Karpas-422 (cell line): ENCODE measurements at places on chromosomes 5 and 9.
A peak's percentile ranks its signal among the peaks of the same experiment; 100 is the strongest.

GRCh38 chr5:142078221-142078620 is 30.4 kb upstream of the NDFIP1 start:
- H3K27ac ChIP-seq = no peak overlapping the region
- H3K36me3 ChIP-seq = no peaks in the 10 kb centered on the region
- no peak overlapping the region for H3K4me3 ChIP-seq
- peaks cover 6% of the 10 kb centered on the region for H3K4me1 ChIP-seq
- H3K27me3 ChIP-seq = no peaks in the 10 kb centered on the region

- H3K36me3 ChIP-seq = no peaks in the 10 kb centered on the region
- DNase-seq = no peak
- H3K27ac ChIP-seq = no peak overlapping the region
- H3K27me3 ChIP-seq = no peaks in the 10 kb centered on the region
- no peaks in the 10 kb centered on the region for H3K4me1 ChIP-seq
- no peak overlapping the region for H3K4me3 ChIP-seq
Observed at GRCh38 chr5:39432696-39433530, 8.1 kb upstream of the DAB2 start.

- no peaks in the 10 kb centered on the region for H3K4me1 ChIP-seq
- H3K27ac ChIP-seq = no peak overlapping the region
- DNase-seq = no peak
Observed at GRCh38 chr9:30478684-30479083, 1905.8 kb upstream of the ACO1 start.

DNA sequence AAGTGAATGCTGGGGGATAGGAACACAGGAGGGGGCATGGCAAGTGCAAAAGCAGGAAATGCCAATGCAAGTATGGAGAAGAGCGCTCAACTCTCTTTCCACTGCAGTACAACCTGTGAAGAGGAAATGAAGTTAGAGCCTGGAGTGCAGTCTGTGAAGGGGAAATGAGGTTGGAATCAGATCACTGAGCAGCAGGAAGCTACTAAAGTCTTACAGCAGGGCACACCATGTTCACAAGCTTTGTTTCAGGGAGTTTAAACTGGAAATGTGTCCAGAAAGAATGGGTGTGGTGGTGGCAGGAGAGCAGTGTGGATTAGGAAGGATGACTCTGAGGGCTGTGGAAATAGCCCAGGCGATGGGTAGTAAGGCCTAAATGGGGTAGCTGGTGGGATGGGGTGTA is 15.4 kb downstream of the ARHGEF37 start:
- peak overlapping the region; percentile 80 for H3K27ac ChIP-seq
- peaks cover 78% of the 10 kb centered on the region for H3K4me1 ChIP-seq
- no peak for DNase-seq
- no peak overlapping the region for H3K4me3 ChIP-seq
- H3K36me3 ChIP-seq = peaks cover 9% of the 10 kb centered on the region

GRCh38 chr9:29209748-29210291 is 1636.5 kb upstream of the C9orf72 start:
- no peaks in the 10 kb centered on the region for H3K36me3 ChIP-seq
- DNase-seq = no peak
- H3K4me1 ChIP-seq = no peaks in the 10 kb centered on the region
- H3K27me3 ChIP-seq = no peaks in the 10 kb centered on the region

- no peaks in the 10 kb centered on the region; the same call in 1 of the 2 replicates for H3K27me3 ChIP-seq
- no peak overlapping the region for H3K27ac ChIP-seq
- H3K4me3 ChIP-seq = no peak overlapping the region
Observed at GRCh38 chr5:68962757-68963484, 130.9 kb upstream of the SLC30A5 start.

GRCh38 chr5:115586525-115587146 is 15.6 kb downstream of the TICAM2 start:
- peak; percentile 71 for DNase-seq
- no peaks in the 10 kb centered on the region for H3K4me1 ChIP-seq
- no peak overlapping the region for H3K27ac ChIP-seq

DNA sequence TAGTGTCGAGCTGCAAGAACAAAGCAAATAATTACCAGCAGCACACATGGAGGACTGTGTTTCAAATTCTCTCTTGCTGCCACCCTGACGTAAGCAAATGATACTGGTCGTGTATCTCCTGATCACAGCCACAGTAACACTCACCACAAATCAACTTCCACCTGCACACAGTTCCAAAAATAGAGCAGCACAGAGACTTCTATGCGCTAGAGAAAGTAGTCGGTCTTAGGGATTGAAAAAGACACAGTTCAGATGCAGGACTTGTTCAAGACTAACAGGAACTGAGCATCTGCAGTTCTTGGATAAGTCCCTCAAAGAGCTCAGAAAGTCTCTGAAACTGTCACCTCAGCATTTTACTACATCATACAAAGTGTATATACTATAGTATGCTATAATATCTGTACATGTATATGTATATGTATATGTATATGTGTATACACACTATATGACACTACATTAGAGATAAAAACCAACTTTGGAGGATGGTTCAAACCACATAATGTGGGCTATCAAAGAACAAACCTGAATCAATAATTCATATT is 279.0 kb downstream of the GLIS3 start:
- no peak overlapping the region for H3K27ac ChIP-seq
- H3K27me3 ChIP-seq = no peaks in the 10 kb centered on the region

DNA sequence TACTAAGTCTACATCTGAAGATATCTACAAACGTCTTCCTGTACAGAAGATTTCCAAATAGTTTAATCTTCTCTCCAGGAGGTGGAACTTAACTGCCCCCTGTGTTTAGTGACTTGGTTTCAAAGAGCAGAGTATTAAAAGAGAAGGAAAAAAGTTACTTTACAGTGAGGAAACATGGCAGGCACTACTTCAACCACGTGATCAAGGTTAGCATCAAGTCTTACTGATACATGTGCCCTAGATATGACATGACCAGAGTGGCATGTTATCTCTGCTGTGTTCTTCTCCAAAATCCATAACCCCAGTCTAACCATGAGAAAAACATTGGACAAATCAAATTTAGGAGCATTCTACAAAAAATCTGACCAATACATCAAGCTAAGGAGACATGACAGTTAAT is 125.8 kb downstream of the ADAMTS12 start:
- DNase-seq = no peak
- no peak overlapping the region for H3K27ac ChIP-seq
- H3K36me3 ChIP-seq = no peaks in the 10 kb centered on the region
- no peak overlapping the region for H3K4me3 ChIP-seq
- H3K4me1 ChIP-seq = no peaks in the 10 kb centered on the region

DNA sequence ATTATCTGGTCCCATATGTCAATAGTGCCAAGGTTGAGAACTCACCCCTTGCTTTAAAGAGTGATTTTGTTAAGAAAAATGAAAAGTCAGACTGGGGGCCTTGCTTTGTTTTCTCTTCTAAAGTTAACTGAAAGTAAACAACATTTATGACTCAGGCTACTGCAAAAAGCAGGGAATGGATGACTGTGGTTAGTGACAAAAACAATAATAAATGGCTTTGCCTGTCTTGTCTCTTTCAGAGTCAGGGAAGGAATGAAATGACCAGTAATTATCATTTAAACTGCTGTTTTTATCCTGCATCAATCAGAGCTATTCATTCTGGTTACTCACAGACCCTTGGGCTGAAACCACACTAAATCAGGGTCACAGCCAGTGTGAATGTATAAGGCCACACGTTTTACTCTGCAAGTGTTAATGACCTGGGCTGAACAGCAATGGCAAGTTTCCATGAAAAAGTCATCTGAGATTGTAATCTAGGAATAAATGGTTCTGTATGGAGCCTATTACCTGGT is 112.2 kb downstream of the ZNF608 start:
- peaks cover 5% of the 10 kb centered on the region; the same call in 1 of the 2 replicates for H3K4me1 ChIP-seq
- no peak overlapping the region for H3K4me3 ChIP-seq
- no peak for DNase-seq
- no peaks in the 10 kb centered on the region for H3K36me3 ChIP-seq
- no peaks in the 10 kb centered on the region for H3K27me3 ChIP-seq

GRCh38 chr9:135448663-135449100 is 30.9 kb upstream of the PPP1R26 start:
- no peak overlapping the region for H3K4me3 ChIP-seq
- no peaks in the 10 kb centered on the region for H3K36me3 ChIP-seq
- DNase-seq = no peak
- H3K4me1 ChIP-seq = no peaks in the 10 kb centered on the region
- H3K27me3 ChIP-seq = no peaks in the 10 kb centered on the region

DNA sequence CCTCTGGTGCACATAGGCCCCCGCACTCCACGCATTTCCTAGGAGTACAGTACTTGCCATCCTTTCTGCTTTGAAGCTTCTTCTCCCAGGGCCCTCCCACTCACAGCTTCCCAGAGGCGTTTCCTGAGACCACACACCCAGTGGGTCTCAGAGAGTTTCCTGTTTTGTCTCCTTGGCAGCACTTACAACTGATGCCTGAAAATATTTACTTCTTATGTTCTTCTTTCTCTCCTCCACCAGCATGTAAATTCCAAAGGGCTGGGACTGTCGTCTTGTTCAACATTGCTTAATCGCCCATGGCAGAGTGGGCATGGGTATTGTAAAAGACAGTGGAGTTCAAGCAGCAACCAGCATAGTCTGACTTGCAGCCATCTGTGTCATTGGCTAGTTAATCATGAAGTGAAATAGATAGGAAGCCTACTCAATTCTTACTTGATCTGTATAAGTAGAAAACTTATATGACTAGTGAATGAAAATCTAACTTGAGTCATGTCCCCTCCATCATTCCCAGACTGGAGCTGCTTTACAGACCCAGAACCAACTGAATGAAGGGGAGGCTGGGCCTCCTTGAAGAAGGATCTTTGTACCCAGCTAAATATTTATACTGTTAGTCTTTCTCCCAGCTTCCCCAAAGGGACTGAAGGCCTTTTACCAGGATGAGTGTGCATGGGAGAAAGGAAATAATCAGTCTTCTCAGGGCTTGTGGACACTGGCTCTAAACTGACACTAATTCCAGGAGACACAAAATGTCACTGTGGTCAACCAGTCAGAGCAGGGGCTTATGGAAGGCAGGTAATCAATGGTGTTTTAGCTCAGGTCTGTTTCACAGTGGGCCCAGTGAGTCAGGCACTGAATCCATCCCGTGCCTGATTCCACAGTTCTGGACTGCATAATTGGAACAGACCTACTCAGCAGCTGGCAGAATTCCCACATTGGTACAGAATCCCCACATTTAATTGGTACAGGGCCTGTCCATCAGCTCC is 116.4 kb downstream of the SV2C start:
- H3K27ac ChIP-seq = no peak overlapping the region
- DNase-seq = no peak
- no peaks in the 10 kb centered on the region for H3K27me3 ChIP-seq
- no peaks in the 10 kb centered on the region for H3K4me1 ChIP-seq
- no peaks in the 10 kb centered on the region for H3K36me3 ChIP-seq
- no peak overlapping the region for H3K4me3 ChIP-seq

DNA sequence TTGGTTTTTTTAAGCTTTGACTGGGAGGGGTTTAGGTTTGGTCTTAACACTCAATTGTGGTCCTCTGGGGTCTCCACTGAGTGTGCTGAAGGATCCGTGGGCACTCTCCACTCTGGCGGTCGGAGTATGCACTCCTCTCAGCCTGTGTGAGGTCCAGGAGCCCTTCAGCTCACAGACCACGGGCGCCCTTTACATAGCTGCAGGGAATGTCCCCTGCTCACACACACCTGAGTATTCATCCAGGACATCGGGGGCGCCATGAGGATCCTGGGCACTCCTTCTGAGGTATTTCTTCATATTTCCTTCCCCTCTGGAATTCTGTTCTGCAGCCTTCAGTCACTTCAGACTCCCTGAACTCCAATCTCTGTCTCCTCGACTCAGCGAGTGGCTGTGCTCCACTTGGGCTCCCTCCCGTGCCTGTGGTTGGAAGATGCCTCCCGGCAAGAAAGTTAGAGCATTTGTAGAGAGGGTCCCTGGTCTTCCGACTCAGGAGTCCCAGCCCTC is 12.5 kb downstream of the TRIP13 start:
- no peaks in the 10 kb centered on the region for H3K27me3 ChIP-seq
- peaks cover 22% of the 10 kb centered on the region; the same call in 1 of the 2 replicates for H3K36me3 ChIP-seq
- DNase-seq = no peak

DNA sequence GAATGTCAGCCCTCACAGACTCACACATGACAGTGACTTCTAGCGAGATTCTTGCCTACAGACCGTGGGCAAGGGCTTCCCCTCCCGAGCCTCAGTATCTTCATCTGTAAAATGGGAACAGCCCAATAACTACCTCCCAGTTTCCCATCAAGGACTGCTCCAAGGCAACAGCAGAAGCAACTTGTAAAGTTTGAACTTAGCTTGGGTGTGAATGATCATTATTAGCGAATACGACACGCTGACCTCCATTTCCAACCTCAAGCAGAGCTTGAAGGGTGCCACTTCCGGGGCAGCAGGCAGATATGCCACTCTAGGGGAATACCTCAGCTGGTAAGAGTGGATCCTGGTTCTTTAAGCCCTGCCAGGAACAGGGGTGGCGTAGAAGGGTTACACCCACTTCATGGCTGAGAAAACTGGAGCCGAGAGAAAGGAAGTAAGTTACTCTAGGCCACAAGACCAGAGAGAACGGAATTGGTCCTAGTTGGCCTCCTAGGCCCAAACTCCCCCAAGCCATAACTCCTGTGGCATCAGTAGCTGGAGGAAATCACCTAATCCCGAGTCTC is 2.0 kb downstream of the RNF44 start:
- peaks cover 54% of the 10 kb centered on the region for H3K4me1 ChIP-seq
- no peaks in the 10 kb centered on the region for H3K27me3 ChIP-seq
- H3K4me3 ChIP-seq = peak overlapping the region; percentile 93
- peaks cover 23% of the 10 kb centered on the region for H3K36me3 ChIP-seq
- DNase-seq = peak; percentile 80

- no peaks in the 10 kb centered on the region for H3K4me1 ChIP-seq
- DNase-seq = peak; percentile 91
- no peak overlapping the region for H3K27ac ChIP-seq
Observed at GRCh38 chr9:100437860-100438805, 11.2 kb downstream of the MSANTD3 start.
